ENCODE measurements at places on chromosomes 1 and 21.

DNA sequence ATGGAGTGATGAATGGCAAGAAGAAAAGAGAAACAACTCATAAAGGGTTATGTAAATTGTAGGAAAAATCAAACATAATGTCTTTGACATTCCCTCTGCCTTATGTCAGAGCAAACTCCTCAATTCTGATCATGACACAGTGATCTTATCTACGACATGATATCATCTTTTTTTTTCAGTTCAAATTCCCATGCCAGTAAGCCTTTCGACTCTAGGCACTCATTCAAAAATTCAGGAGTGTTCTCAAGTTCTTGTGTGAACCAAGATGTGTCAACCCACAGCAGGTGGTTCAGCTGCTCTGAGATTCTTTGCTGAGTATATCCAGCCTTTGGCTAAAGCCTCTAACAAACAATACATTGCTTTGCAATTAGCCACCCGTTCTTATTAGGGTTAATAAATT lies 97.1 kb upstream of the ESRRG start:
- no peak for DNase-seq

- no peak for DNase-seq
Observed at GRCh38 chr21:44894687-44895302, 21.3 kb upstream of the PTTG1IP start.

DNA sequence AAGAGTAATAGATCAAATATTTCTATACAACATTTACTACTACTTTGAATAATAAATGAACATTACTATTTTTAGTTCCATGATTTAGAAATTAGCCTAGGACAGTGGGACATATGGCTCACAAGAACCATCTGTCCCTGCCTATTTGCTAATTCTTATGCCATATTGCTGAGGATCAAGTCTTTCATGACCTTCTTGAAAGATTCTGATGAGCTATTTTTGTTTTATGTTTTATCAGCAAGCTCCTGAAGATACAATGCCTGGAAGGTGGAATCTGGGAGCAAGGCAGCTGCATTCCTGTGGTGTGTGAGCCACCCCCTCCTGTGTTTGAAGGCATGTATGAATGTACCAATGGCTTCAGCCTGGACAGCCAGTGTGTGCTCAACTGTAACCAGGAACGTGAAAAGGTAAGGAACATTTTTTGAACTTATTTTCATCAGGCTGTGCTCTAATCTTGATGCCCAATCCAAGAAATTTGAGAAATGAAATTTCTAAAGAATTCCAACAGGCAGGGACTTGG lies 326.7 kb downstream of the PAPPA2 start:
- DNase-seq, result no peak

DNA sequence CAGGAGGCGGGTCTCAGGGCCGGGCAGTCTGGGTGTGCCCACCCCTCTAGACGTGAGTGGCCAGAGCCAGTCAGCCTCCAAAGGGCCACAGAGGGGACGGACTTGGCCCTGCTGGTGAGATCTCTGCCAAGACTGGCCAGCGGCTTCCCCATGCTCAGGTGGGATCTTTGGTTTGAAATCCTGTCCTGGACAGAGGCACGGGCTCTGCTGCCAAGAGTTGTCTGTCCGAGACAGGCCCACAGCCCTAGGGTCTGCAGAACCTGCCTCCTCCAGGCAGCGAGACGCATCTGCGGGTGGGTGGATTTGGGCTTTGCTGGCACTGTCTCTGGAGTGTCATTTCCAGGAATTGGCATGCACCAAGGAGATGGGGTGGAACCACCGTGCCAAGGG lies 44.3 kb upstream of the CCDC27 start:
- DNase-seq, result no peak

DNA sequence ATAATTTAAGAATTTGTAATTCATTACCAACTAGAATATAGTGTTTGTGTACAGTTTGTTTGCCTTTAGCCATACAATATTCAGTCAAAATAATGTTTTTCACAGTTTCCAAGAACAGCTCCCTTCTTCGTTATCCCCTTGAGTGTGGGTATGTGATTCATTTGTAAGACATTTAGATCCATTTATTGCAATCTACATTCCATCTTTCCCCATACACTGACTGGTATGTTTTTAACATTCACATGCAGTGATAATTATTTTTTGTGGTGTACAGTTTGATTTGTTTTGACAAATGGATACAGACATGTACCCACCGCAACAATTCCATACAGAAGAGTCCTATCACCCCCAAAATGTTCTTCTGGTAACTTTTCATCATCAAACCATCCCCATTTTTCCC lies 589.1 kb upstream of the ADAMTS5 start:
- no peak for DNase-seq

DNA sequence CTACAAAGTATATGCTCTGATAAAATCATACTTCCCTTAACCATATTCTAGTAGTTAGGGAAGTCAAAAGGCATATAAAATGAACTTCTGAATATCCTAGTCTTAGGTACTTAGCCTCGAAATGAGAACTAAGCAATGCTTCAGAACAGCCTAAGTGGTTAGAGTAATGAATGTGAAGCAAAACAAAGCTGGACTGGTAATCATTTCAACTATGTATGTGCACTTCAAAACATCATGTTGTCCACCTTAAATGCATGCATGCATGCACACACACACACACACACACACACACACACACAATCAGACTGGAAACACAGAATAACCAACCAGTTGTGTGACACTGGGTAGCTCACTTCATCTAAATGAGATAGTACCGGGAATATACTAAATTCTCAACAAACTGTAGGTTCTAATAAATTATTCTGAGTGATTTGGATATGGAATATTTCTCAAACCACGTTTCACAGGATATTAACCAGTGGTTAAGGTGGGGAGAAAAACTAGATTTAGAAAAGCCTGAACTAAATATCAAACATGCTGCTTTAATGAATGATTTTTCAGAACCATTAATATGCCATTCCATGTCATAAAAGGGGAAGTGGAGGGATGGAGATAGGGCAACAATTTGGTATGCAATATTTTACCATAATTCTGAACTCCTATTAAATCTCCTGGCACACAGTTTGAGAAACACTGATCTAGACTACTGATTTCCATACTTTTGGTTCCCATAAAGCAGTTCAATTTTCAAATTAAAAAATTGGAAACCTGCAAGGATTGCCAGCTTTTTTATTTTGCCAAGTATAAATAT lies 19.5 kb downstream of the RNF115 start:
- DNase-seq, result no peak

- DNase-seq, result no peak
Observed at GRCh38 chr1:59678493-59679228, 136.1 kb upstream of the HOOK1 start.

DNA sequence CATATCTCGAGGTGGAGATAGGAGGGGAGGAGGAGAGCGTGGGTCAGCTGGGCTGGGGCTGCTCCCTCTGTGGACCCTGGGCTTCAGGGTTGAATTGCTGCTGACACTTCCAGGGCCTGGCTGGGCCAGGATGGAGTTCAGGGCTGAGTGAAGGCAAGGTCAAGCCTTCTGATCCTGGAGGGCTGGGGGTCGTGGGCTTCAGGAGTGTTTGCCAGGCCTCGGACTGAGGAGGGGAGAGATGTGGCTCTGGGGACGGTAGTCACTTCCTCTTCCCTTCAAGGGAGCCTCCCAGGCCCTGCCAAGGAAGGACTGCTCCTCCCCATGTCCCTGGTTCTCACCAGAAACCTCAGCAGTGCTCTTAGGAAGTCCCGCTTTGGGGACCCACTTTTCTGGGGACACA lies 12.1 kb upstream of the FAM131C start:
- DNase-seq, result no peak

DNA sequence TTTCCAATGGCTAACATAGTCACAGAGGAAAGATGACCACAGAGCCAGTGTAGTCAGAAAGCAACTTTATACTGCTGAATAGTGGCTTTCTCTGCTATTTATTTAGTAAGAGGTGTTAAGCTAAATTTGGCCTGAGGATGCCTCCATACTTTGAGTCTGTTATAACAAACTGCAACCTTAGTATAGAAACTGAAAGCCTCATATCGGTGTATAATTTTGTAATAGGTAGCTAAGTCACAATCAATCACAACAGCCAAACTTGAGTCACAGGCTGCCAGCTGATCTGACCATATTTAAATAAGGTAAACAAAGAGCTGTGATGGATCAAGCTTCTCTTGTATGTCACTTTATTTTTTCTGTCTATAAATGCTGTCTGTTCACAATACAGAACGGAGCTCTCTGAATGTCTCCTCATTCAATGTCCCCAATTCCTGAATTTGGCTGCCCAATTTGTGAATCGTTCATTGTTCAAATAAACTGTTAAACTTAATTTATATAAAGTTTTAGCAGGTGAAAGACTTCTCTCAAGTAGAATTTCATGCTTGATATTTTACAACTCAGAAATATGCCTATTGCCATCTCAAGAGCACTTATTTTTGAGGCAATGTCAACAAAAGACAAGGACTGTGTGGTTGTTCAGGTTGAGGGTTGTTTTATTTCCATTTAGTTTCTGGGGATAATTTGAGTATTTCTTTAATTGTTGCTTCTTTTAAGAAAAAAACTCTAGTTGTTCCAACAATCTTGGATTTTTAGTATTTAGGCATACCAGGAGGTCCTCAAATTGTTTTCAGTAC lies 339.7 kb upstream of the B3GALT2 start:
- DNase-seq, result no peak

DNA sequence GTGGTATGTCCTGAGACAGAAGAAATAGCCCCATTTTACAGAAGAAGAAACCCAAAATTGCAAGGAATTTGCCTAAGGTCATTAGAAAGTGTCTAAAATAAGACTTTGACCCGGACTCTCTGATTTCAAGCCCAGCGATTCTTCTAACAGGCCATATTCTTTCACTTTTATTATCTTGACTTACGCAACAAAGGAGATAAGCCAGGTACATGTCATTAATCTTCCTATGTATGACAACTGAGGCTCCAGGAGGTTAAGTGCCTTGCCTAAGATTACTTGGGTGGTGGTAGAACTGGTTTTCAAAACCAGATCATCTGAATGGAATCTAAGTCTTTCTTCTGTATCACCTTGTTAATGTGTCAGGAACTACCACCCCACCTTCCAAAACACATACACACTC lies 124.3 kb downstream of the PBX1 start:
- no peak for DNase-seq

- peak; percentile 21 for DNase-seq
Observed at GRCh38 chr1:203172184-203173010, 3.2 kb downstream of the MYBPH start.

DNA sequence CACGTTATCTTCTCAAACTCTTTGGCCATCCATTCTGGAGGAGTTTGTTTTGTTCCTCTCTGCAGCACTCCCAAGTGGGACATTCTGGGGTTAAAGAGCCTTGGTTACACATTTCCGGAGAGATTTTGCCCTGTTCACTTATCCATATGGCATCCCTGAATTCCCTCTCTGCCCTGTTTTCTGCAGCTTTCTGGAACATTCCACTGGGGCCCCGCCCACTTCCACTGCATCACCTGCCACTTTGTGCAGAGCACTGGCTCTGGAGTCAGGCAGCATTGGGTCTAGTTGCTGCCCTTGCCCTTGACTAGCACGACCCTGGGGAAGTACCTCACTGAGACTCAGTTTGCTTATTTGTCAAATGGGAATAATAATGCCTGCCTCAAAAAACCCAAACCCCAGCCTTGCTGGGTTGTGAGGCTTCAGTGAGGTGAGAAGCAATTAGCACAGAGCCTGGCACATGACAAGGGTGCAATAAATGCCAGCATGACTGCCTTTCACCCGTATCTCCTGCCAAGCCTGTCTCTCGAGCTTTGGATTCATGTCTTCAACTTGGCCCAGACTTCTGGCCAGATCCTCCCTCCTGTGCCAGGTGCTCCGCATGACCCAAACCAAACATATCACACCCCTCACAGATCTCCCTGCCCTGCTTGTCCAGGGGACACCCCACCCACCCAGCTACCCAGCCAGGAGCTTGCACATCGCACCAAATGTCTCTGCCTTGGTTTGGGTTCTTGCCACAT lies 38.3 kb downstream of the IL6R start:
- DNase-seq, result no peak

DNA sequence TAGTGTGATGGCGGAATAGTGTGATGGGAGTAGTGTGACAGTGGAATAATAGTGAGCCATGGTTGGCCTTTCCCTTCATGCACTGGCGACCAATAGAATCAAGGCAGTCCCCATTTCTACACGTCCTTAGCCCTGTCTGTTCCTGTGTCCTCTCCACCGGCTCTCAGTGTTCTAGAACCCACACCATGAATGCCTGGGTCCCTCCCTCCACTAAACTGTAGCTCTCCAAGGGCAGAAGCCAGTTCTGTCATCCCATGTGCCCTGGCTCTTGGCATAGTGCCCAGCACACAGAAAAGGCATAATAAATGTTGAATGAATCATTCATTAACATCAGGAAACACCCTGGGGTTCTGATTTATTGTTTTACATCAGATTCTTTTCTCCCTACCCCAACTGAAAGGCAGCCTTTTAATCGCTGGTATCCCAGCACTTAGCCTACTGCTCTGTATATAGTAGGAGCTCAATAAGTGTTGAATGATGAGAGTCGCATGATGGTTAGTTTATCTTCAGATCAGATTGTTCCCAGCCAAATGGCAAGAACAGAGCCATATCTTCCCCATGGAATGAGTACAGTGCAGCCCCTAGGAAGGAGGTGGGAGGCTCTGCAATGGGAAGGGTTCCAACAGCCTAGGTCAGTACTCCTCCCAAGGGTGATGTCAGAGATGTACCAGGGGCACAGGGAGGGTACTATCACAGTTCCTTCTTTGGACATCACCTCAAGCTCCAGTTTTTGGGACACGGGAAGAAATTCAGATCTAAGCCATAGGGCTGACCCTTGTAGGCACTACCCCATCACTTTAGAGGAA lies 325.7 kb downstream of the HHAT start:
- DNase-seq, result no peak

GRCh38 chr1:109947582-109948284 lies 36.8 kb upstream of the AHCYL1 start:
- DNase-seq, result no peak

DNA sequence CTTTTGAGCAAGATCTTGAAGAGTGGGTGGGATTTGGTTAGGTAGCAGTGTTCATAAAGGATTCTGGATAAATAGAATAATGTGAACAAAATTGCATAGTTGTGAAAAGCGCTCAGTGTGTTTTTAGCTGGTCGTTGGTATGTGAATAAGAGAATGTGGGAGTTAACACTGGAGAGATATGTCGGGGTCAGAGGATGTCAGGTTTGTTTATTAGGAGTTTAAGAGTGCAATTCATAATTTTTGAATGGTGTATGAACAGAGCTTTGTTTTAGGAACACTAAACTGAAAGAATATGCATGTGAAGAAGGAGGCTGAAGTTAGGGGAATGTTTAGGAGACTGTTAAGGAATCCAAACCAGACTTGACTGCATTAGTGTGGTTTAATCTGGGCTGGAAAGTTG lies 9.4 kb downstream of the USP16 start:
- no peak for DNase-seq

All from stimulated activated CD4-positive, alpha-beta T cell treated with anti-CD3 and anti-CD28 coated beads, Interleukin-1b, Interleukin-23, amount 100 ng/mL, for 4 hours (primary cell).